Thyroid gland (tissue), 4 donors: ENCODE measurements at places on chromosomes 11 and 22. TPM values are rescaled to one million over a fixed set of nuclear protein-coding genes. Genes with fewer than 3 reads are reported as not detected.
A peak's percentile ranks its signal among the peaks of the same experiment; 100 is the strongest.

GRCh38 chr22:47787501-47788227 lies 1025.2 kb downstream of the TBC1D22A start:
- DNase-seq: no peak

GRCh38 chr11:101442171-101442570 lies 141.6 kb downstream of the TRPC6 start:
- DNase-seq: no peak

GRCh38 chr22:38144025-38144405 lies 33.5 kb upstream of the BAIAP2L2 start:
- no peak for DNase-seq

GRCh38 chr11:45934580-45935318 lies 12.3 kb downstream of the LARGE2 start:
- no peak for DNase-seq

DNA sequence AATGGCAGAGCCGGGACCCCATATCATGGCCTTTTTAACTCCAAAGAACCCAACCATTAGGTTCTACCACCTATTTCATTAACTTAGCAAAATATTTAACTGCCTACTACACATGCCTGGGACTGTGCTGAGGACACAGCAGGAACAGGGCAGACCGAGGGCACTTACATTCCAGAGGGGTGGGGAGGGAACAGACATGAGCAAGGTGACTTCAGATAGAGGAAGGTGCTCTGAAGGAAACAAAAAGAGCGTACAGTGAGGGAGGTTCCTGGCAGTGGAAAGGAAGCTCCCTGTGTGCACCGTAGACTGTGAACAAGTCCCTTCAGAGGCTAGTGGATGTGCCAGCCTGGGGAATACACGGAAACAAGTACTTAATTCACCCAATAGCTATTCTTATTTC lies 82.8 kb downstream of the NAT10 start:
- peak; percentile 52 for DNase-seq

DNA sequence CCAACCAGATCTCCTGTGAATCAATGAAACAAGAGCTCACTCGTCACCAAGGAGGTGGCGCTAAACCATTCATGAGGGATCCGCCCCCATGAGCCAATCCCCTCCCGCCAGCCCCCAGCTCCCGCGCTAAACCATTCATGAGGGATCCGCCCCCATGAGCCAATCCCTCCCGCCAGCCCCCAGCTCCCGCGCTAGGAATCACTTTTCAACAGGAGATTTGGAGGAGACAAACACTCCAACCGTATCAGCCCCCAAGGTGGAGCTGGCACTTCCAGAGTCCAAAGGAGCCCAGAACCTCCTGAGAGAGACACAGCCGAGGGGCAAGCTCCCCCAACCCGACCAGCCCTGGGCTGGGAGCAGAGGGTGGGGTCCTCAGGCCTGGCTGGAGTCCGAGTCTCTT lies 40.9 kb upstream of the PRR5 start:
- DNase-seq: no peak

DNA sequence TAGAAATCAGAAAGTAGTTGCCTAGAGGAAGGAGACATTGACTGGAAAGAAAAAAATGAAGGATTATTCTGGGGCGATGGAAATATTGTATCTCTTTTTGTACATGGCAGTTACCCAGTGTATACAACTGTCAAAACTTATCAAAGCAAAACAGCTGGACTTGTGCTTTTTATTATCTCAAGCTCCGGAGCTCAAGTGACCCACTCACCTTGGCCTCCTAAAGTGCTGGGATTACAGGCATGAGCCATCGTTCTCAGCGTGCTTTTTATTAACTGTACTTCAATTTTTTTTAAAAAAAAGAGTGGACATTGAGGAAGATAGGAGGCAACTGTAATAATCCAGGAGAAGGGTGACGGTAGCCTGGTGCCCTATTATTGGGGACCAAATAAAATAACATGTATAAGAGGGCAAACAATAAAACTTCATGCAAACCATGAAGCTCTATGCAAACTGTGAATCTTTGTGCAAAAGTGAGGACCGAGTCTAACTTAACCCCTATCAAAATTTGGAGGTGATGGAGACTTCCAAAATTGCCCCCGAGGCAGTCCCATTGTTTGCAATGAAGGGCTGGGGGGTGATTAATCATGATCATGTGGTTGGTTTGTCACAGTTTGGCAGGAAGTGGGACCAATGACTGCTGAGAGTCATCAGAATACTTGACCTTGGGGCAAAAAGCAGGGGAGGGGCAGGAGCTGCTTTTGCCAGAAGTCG lies 23.5 kb downstream of the FZD4 start:
- peak; percentile 29 for DNase-seq

DNA sequence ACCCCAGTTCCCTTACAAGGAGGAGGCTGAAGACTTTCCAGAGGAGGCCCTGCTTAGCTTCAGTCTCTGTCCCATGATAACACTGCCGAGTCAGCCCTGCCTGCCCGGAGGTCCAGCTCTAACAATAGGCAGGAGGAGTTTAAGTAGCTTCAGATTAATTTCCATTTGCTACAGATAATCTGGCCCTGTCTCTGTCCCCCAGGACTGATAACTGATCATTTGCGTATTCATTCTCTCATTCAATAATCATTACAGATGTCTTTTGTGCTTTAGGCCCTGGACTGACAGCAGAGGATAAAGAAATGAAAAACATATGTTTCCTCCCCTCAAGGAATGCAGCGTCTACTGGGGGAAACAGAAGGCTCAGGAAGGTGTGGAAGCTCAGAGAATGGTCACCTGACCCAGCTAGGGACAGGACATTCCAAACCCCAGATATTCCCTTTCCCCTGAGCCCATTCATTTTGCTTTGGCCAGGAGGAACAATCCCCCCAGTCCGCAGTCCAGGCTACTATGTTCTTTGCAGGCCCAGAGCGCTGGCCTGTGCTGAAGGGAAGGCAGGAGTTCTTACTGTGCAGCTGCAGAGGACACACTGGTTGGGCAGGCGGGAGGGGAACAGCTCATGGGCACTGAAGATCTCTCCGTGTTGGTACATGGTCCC lies 20.8 kb downstream of the CHRDL2 start:
- DNase-seq: no peak

DNA sequence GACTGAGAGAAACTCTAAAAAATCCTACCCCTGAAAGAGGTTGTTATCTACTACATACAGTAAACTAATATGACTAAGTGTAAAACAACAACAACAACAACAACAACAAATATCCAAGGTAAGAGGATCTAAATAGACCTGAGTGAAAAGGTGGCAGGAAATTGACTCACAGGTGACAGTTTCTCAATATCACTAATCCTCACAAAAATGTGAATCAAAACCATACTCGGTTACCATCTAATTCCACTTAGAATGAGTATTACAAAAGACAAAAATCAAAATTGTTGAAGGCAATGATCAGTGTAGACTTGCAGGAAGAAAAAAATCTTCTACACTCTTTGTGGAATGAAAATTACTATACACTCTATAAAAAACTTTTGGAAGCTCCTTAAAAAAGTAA lies 17.5 kb downstream of the RGL4 start:
- no peak for DNase-seq

GRCh38 chr22:17402293-17402692 lies 33.0 kb downstream of the CECR2 start:
- DNase-seq: no peak

- DNase-seq: no peak
Observed at GRCh38 chr22:37299969-37300509, 17.7 kb downstream of the CYTH4 start.

DNA sequence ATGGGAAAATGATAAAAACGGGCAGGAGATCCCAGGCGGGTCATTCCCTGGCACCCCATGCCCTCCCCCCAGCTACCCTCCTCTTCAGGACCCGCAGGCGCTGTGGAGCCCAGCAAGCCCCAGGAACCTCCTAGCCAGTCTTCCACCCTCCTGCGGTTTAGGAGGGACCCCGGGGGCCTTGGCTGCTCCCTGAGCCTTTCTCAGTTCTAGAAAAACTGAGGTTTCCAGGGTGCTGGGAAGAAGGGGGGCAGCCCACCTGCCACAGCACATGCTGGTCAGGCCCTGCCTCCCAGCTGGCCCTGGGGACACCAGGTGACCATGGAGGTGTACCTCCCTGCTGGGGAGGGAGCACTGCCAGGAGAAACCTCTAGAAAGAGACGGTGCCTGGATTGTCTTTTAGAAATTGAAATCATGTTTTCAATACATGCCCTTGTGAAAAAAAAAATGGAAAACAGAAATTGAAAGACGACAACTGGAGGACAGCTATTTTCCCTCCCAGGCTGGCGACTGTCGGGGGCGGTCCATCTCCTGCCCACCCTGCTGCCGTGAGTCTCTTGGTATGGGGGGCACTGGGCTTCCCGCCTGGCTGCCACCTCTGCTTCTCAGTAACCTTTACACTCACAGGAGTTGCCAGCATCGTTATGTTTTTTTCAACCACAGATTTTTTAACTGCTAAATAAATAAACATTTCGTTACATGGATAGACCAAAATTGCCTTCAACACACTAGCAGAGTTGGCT lies 398.5 kb downstream of the TBC1D22A start:
- no peak for DNase-seq

DNA sequence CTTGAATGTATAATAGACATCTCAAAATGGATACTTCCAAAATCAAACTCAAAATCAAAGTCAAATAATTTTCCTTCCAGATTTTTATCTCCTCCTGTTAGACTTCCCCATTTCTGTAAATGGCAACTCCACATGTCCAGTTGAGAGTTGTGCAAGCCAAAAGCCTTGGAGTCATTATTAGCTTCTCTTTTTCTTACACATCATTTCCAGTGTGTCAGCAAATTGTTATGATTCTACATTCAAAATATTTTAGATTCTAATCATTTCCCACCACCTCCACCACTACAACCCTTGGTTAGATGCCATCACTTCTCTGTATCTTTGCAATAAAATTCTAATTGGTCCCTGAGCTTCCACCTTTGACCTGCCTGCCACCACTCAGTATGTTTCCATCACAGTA lies 155.7 kb downstream of the CNTN5 start:
- no peak for DNase-seq

DNA sequence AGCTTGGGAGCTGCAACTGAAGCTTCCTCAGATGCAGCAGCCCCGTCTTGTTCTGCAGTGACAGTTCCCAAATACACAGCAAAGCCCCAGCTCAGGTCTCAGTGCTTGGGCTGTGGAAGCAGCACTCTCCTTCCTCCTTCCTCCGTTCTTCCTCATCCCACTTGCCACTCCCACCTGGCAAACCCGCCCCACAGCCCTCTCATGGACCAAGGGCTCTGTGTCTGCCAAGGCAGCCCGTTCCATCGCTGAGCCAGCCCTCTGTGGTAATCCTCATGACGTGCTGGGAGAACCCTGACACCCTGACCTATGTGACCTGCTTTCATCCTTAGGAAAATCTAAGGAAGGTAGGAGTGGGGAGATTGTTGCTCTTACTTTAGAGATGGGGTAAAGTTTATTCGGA lies 157.0 kb downstream of the DSCAML1 start:
- DNase-seq: no peak

DNA sequence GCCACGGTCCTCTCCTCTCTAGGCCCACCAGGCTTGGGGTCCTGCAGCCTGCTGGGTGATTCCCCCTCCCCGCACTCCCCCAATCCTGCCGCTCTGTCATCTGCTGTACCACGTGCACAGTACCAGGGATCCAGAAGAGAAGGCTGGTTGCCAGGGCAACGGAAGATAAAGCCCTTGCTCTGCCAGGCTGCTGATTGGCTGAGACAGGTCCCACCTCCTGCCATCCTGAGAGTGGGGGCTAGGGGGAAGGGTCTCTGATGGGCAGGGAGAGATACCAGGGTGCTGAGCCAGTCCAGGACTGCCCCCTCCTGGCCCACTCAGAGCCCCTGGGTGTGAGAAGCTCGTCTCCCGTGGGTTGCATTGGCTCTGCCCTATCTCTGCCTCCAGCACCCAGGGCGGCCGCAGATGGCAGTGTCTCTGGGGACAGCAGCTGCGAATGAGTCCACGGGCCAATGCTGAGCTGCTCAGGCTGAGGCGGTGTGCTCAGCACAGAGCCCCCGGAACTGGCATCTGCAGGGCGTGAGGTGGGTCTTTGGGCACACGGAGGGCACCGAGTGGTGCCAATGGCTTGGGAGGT lies at the start of gene SMIM45:
Gene SMIM45, plus strand, starts transcription at position 253 of the 577 bp plus-strand sequence.
- no peak for DNase-seq

DNA sequence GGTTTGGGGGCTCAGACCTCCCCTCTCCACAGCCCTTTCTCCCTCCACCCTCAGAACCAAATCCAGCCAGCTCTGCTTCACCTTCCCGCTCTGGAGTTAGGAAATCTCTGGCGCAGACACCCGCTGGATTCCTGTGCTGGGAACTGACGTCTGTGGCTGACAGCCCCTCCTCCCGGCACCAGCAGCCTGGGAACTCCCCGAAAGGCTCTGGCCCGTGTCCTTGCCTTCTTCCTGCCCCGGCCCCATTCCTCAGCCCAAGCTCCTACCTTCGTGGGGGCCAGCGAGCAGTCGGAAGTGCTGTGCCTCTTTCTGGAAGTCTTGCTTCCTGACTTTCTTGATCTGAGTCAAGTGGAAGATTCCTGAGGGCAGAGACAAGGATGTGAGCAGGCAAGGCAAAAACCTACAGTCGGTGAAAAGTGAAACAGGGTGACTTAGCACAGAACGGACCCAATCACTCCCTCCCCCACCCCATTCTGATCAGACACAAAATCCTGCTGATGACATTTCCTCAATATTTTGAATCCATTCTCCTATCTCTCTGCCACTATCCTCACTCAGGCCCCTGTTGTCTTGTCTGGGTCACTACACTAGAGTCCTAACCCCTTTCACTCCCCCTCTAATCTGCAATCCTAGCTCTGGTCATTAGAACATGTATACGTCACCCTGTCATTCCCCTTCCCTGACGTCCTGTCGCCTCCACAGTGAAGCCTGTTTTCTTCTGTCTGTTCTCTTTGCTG lies 34.1 kb downstream of the CHRDL2 start:
- DNase-seq: peak; percentile 73

- peak; percentile 22 for DNase-seq
Observed at GRCh38 chr11:43547889-43548381, 132.6 kb upstream of the HSD17B12 start.

GRCh38 chr11:17519061-17519885 lies 24.9 kb downstream of the USH1C start:
- peak; percentile 64 for DNase-seq

- DNase-seq: no peak
Observed at GRCh38 chr11:3949125-3949524, 93.7 kb downstream of the STIM1 start.

- peak; percentile 10 for DNase-seq
Observed at GRCh38 chr22:38315823-38316363, 1.3 kb downstream of the CSNK1E start.

DNA sequence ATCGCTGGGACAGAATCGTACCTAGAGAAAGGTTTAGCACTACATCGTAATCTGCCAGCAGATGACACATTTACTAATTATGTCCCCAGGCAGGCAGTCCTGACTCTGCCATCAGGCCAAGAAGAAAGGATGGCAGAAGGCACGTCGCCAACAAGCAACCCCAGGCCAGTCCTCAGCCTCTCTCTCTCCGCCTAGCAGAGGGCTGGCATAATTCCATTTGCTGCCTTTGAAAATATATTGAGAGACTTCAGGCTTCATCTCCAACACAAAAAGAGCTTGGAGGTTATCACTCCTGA lies 1517.0 kb downstream of the TBC1D22A start:
- no peak for DNase-seq

- DNase-seq: no peak
Observed at GRCh38 chr22:45230026-45230721, 10.5 kb downstream of the KIAA0930 start.

The MS4A12 gene
- not detected for total RNA-seq

The OR8D1 gene
- not detected for total RNA-seq

The UBQLNL gene
- total RNA-seq: 1.1 TPM

The HORMAD2 gene
- not detected for total RNA-seq

The SHISAL1 gene
- total RNA-seq: 1.9 TPM

The TESMIN gene
- 4.1 TPM for total RNA-seq

The HBD gene
- total RNA-seq: not detected

The SNX32 gene
- total RNA-seq: not detected

The DLG2 gene
- 29.4 TPM for total RNA-seq

The BTBD18 gene
- total RNA-seq: not detected

The CARNS1 gene
- total RNA-seq: 5.3 TPM

The STK33 gene
- 29.3 TPM for total RNA-seq

The MAJIN gene
- not detected for total RNA-seq

The CXCR5 gene
- not detected for total RNA-seq

The BAD gene
- total RNA-seq: 143 TPM
